ENCODE measurements at places on chromosomes 11 and 22. TPM values are rescaled to one million over a fixed set of nuclear protein-coding genes. Genes with fewer than 3 reads are reported as not detected.

C11orf16 gene
- not detected for polyA plus RNA-seq

RASSF10 gene
- 0.08 TPM for polyA plus RNA-seq

LRRC74B gene
- not detected for polyA plus RNA-seq

NAP1L4 gene
- 180 TPM for polyA plus RNA-seq

RFPL1 gene
- polyA plus RNA-seq = not detected

PGA5 gene
- polyA plus RNA-seq = not detected

TTC17 gene
- 35.0 TPM for polyA plus RNA-seq

RCN1 gene
- 31.3 TPM for polyA plus RNA-seq

RIMBP3C gene
- polyA plus RNA-seq = not detected

OR2AG2 gene
- polyA plus RNA-seq = 0.07 TPM

CBLIF gene
- polyA plus RNA-seq = not detected

KDM4F gene
- polyA plus RNA-seq = not detected

ATG2A gene
- polyA plus RNA-seq = 0.73 TPM

CHRNA10 gene
- polyA plus RNA-seq = not detected

KCNA4 gene
- 0.31 TPM for polyA plus RNA-seq

SCARF2 gene
- not detected for polyA plus RNA-seq

SEPTIN5 gene
- polyA plus RNA-seq = 10.5 TPM

ADSL gene
- polyA plus RNA-seq = 54.1 TPM

APBB1 gene
- 52.5 TPM for polyA plus RNA-seq

OR11H1 gene
- polyA plus RNA-seq = not detected

OR51E2 gene
- polyA plus RNA-seq = not detected

UCP3 gene
- 0.58 TPM for polyA plus RNA-seq

TRPM5 gene
- polyA plus RNA-seq = not detected

SLC5A1 gene
- polyA plus RNA-seq = not detected

SLC22A6 gene
- not detected for polyA plus RNA-seq

FOXRED1 gene
- 23.0 TPM for polyA plus RNA-seq

OR5M8 gene
- polyA plus RNA-seq = not detected

OR4C5 gene
- not detected for polyA plus RNA-seq

ZC3H12C gene
- polyA plus RNA-seq = 2.7 TPM

NCR3LG1 gene
- polyA plus RNA-seq = 0.45 TPM

MRGPRE gene
- polyA plus RNA-seq = not detected

MPPED2 gene
- 13.2 TPM for polyA plus RNA-seq

HBB gene
- 131 TPM for polyA plus RNA-seq

TALDO1 gene
- 72.7 TPM for polyA plus RNA-seq

INPP5J gene
- 2.9 TPM for polyA plus RNA-seq

SYT13 gene
- polyA plus RNA-seq = 1.4 TPM

Data from Purkinje cell (primary cell).